ENCODE measurements at places on chromosomes 5 and 9.

GRCh38 chr5:107414802-107415201 is 255.9 kb downstream of the EFNA5 start:
- no peak for DNase-seq

- no peak for DNase-seq
Observed at GRCh38 chr5:88094906-88095496, 173.6 kb downstream of the TMEM161B start.

DNA sequence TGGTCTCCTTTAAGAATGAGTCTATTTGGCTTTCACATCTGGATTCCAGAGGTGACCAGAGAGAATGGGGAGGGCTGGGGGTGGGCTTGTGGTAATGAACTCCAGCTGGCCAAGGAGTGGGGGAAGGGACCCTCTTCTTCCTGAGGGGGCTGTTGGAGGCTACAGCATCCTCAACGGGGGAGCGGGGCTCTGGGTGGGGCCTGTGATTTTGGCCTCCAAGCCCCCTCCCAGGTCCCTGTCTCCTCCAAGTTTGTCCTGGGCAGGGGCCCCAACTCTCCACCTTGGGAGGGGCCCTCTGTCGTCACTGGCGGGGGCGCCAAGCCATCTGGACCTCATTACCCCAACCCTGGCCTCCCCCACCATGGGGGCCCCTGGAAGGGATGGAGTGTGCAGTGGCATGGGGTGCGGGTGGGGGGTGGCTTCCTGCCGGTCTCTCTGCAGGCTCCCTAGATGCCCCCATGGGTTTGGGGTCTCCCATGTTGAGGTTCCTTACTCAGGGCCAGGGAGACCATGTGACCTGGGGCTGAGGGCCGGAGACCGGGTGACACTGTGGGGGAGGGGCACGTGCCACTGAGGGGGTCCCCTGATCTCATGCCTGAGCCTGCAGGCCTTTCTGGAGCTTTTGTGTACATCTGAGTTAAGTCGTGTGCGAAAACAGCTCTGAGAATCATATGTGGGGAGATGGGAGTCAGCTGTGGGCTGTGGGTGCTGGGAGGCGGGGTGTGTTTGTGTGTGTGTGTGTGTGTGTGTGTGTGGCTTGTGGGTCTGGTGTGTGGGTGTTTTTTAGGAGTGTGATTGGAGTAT is 32.4 kb downstream of the GOLGA2 start:
- no peak for DNase-seq

DNA sequence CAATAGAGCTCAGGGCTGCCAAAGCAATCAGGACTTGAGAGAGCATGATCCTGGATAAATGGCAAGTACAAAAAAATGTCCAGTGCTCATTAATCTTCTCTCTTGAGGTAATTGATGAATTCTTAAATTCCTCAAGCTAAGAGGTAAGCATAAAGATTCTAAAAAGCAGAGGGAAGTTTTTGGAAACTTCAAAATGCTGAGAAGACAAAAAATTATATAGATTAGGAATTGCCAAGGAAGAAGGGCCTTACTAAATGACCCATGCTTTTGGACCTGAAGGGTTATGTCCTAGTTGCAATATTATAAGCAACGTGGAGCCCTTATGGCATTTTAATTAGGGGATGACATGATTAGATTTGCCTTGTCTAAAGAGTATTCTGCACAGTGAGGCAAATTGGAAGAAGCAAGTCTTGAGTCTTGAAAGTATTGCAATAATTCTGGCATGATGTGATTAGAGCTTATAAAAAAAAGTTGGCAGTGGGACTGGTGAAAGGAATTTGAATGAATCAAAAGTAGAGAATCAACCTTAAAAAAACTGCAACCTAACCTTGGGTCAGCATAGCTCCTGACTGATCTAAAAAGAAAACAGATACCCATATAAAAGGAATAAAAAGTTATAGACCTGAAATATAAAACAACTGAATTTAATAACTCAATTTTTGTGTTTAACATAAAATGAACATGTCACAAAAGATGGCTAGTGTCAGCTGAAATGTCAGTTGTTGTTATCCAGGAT is 323.8 kb upstream of the ARRDC3 start:
- DNase-seq: no peak

DNA sequence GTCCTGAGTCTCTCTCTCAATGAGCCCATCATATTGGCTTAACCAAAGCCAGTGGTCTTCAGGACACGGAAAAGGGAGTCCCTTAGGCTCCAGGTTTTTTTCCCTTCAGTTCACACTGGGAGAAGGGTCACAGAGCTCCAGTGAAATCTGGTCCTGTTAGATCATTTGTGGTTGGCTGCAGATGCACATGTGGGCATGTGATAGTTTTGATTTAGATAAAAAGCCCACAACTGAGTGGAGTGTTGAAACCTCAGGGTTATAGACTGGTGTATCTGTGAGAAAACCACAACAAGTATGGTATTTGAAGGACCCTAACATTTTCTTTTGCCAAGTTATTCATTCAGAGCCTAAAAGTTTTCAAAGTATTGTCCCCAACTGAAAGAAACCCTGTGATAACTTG is 46.7 kb downstream of the PRLR start:
- DNase-seq: no peak

GRCh38 chr9:122213589-122214413 is 15.0 kb downstream of the LHX6 start:
- no peak for DNase-seq

DNA sequence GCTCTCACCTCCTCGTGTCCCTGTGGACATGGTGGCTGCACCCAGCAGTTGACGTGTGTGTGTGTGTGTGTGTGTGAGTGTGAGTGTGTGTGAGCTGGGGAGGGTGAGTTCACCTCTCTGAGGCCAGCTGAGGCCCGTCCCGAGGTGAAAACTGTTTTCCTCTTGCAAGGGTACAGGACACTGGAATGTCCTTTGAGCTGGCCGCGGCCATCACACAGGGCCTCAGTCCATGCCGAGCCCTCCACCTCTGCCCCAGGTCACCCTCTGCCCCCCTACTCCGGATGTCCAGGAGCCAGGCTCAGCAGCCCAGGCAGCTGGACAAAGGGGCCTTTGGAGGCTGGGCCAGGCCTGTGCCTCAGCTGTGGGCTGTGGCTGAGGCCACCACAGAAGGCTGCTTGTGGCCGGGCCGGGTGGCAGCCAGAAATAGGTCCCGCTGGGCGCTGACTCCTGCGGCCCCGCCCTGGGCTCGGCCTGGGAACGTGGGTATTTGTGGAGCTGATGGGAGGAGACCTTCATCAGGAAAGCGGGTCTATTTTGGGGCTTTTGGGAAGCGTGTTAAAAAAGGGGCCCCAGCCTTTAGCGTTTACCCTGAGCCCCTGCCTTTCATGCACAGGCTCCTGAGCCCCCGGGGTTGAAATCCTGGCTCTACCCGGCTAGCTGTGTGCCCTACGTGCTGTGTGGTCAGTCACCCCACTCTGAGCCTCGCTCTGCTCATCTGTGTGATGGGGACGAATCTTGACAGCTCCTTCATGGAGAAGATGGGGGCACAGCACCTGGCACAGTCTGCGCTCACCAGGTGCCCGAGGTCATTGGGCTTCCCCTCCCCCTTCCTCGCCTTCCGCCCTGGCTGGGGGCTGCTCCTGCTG is 75.1 kb upstream of the IER5L start:
- no peak for DNase-seq

DNA sequence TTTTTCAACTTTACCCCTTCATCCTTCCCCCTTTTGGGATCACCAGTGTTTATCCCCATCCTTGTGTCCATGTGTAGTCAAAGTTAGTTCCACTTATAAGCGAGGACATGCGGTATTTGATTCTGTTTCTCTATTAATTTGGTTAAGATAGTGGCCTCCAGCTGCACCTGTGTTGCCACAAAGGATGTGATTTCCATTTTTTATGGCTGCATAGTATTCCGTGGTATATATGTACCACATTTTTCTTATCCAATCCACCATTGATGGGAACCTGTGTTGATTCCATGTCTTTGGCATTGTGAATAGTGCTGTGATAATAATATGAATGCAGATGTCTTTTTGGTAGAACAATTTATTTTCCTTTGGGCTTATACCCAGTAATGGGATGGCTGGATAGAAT is 252.4 kb downstream of the ARRDC3 start:
- DNase-seq: no peak

- no peak for DNase-seq
Observed at GRCh38 chr5:139076111-139076510, 122.1 kb downstream of the SIL1 start.

DNA sequence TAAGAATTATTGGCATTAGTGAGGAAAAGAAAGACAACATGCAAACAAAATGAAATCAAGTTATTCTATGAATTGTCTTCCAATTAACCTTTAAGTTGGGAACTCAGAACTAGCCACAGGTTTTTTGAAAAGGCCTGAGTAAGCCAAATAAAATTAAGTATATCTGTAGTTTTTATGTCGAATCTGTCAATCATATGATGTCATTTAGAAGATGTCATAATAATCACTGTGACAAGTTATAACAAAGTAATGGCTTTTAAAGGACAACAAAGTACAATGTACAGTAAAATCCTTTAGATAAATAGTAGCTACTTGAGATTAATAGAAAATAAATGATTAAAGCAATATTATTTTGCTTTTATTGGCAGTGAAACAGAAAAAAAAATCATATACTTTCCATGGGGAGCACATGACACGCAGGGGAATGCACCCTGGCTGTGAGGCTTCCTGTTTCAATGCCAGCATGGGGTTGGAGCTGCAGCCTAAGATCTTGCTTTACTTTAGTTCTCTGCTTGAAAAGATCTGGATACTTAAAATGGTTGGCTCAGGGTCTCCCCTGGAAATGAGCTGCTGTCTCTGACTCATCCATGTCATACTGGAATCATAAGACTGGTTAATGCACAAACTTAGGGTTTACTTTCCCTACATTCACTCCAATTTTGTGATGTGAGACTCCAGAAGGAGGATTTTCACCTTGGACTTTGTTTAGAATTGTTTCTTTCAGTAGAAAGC is 284.3 kb downstream of the TAF11L14 start:
- DNase-seq: no peak

- DNase-seq: no peak
Observed at GRCh38 chr5:93186076-93186682, 394.8 kb downstream of the NR2F1-AS1 start.

DNA sequence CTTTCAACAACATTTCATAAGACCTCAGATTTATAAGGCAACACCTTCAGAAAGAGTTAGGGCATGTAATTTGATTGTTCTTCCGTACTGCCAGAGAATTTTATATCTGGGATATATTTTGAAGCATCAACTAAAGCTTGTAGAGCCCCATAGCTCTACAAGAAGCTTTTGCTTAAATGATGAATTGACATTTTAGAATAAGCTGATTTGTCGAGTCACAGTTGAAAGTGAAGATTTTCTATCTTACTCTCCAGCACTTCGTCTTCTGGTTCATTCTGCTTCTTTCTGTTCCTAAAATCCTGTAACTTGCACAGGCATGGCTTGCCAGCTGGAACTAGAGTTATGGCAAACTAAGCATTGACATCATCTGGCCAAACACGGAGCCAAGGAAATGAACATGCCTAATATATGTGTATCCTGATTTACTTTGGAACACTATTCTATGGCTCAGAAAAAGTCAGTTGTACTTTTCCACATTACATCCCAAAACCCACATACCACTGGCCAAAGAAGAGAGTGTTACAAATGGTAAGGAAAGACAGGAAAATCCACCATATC is 68.6 kb upstream of the MAST4 start:
- no peak for DNase-seq

DNA sequence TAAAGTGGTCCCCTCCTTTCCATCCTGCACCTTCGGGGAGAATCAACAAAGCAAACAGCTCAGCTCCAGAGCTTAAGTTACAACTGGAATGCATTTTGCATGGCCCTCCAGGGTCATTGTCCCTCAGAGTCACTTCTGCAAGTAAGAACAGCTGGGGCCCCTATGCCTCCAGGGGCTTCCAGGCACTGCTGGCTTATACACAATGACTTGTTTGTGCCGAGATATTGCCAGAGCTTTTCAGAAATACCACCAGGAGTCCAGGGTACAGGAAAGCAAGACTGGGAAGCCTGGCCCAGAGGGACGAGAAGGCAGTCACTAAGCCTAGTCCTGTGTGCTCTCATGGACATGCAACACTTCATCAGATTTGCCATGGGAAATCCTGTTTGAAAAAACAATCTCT is 11.3 kb downstream of the FRMD3 start:
- no peak for DNase-seq

- DNase-seq: no peak
Observed at GRCh38 chr9:126144196-126144595, 182.4 kb upstream of the MVB12B start.

DNA sequence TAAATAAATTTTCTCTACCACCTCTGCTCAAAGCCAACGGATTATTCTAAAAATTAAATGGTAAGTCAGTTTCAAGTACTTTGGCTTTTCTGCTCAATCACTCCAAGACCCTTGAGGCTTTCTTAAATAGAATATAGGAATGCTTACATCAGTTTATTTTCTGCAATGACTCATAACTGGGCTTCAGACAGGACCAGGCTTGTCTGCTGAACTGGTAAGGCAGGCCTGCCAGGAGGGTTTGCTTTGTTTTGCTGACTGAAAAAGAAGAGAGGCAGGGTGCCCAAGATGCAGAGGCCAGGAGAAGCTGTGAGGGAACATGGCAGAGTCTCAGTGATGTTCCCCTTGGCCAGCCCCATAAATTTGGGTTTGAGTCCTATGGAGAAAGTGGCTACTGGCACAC is 60.3 kb upstream of the EPB41L4A start:
- no peak for DNase-seq

GRCh38 chr9:135929656-135930445 is 22.5 kb upstream of the CAMSAP1 start:
- no peak for DNase-seq

Data from GDM1 (cell line).